ENCODE measurements at places on chromosomes 5 and 9.

DNA sequence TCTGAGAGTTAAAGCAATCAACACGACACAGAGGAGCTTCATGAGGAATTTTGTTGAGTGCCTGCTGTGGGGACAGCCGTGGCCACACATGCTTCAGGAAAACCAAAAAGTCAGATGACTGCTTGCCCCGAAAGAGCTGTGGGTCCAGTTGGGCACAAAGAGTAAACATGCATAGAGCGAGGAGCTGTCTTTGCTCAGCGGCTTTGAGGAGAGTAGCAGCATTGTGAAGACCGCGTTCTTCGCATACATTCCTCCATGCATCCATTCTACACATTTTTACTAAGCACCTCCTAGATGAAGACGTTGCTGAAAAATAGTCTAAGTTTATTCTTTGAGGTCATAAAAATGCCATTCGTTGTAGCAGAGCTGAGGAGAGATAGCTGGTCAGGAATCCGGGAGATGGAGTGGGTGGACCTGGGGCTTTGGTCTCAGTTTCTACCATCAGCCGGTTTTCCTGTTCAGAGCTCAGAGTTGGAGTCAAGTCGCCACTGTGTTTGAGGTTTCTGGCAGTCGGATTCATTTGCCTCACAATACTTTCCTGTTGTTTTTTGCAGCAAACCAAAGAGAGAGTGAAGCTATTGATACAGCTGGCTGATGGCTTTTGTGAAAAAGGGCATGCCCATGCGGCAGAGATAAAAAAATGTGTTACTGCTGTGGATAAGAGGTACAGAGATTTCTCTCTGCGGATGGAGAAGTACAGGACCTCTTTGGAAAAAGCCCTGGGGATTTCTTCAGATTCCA lies 194.5 kb upstream of the OTULINL start:
- no peak for DNase-seq

- DNase-seq, result peak; percentile 82
Measured at GRCh38 chr9:71741926-71742648, 26.2 kb downstream of the CEMIP2 start.

DNA sequence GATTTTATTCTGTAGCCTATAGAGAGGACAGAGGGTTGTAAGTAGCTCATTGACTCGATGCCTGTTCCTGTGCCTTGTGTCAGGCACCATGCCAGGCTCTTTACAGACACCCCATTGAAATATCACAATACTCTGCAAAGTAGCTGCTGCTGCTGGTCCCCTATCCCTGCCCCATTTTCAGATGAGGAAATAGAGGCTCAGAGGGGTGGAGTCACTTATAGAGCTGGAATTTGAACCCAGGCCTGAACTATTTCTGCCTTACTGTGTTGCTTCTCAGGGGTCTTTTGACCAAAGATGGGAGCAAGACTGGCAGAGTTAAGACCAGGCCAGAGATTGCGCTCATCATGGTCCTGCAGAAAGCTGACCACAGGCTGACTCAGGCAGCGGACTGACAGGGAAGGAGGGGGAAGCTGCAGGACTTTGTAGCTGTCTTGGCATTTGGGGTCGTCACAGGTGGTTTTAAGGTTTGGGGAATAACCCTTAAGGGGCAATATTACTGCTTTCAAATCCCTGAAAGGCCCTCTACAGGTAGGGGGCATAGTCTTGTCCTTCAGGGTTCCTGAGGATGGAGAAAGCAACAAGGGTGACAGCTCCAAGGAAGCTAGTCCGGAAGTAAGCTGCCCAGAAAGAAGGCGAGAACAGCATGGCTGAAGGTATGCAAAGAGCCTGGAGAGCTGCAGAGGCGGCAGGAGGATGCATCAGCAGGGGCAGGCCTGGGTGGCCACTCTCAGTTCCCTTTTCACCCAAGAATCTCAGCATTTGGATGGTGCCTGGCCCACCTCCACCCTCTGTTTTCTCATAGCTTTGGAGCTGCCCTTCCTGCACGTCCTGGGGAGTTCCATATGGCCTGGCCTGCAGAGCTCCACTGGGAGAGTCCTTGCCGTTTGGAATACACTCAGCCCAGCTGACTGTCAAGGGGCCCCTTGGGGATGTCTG lies 18.3 kb upstream of the NDST1 start:
- no peak for DNase-seq

DNA sequence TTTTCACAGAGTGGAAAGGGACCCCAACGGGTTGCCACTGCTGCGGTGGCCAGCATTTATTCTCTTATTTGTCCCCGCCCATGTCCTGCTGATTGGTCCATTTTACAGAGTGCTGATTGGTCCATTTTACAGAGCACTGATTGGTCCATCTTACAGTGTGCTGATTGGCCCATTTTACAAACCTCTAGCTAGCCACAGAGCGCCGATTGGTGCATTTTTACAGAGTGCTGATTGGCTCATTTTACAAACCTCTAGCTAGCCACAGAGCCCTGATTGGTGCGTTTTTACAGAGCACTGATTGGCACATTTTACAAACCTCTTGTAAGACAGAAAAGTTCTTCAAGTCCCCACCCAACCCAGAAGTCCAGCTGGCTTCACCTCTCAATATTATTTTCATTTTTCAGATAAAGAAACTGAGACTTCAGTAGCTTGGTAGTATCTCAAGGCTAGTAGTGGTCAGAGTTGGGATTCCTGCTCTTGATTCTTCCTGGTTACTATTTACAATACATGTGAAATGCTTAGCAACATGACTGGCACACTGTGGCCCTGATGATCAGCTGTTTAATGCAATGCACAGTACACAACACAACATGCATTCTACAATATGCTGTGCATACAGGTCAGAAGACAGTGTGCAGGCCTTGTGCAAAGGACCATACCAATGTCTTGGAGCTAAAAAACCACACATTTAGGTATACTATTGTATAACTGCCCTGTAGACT lies 63.6 kb upstream of the BOD1 start:
- no peak for DNase-seq

GRCh38 chr9:71549023-71549422 lies 219.3 kb downstream of the CEMIP2 start:
- no peak for DNase-seq

- DNase-seq, result peak; percentile 92
Measured at GRCh38 chr9:71748280-71748743, 20.0 kb downstream of the CEMIP2 start.

DNA sequence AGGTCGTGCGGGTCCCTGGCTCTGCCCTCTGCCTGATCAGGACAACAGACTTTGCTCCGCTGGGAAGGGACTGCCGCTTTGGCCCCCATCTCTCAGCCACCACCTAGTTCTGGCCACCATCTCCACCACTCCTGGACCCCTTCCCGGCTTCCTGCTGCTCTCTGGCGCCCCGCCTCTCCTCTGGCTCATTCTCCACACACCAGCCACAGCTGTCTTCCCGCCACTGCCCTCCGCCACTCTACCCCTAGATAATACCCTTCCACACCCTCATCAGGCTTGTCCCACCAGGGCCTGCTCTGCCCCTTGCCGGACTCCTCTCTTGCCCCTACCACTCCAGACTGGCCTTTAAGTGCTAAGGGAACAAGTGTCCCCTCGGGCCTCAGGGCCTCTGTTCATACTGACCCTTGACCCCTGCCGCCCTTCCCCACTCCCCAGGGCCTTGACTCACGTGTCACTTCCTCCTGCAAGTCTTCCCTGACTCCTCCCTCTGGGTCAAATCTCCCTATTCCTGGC lies 3.0 kb upstream of the CDX1 start:
- DNase-seq, result peak; percentile 45

DNA sequence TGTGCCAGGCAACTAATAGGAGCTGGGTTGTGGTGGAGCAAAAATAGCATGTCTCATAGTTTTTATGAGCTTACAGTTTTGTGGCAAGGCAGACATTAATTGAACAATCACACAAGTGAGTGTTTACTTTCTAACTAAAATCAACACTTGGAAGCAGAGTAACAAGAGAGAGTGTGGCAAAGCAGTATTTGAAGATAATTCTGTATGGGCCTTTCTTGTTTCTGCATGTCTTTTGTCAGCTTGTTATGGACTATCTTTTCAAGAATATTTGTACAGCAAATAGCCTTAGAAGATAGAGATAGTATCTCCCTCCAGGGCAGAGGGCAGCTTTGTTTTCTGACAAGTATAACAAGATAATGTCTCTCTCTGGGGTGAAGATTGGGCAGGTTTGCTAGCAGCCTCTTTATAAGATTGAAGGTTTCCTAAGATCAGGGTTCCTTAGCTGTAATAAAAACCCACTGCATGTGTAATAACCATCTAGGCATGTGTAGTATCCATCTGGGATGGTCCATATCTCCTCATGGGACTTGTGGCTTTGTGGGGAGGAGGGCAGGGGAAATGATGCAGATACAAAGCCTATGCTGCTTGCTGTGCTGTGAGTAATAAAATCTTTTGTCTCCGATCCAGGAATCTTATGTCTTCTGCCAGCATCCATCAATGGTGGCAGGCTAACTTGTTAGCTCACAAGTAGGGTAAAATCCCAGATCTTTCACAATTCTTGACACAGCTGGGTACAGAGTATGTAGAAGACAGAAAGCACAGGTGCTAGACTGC lies 479.9 kb downstream of the KDM4C start:
- peak; percentile 69 for DNase-seq

GRCh38 chr5:411728-412127 lies 31.2 kb upstream of the EXOC3 start:
- no peak for DNase-seq

DNA sequence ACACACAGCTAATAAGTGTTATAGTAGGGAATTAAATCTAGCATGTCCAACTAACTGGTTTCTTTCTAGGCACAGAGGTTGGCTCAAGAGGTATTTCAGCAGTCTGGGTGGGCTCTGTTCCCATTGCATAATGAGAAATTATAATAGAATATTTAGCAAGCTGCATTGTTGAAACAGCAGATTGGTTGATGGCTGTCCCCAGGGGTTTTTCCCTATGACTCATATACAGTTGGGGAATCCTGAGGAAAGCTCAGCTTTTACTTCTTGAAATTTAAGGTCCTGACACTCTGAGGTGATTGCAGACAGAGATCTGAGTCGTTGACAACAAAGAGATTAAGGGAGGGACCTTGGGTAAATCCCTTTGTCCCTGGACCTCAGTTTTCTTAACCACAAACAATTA lies 38.3 kb upstream of the TNFSF8 start:
- DNase-seq, result peak; percentile 75

GRCh38 chr5:146867996-146868708 lies 10.4 kb downstream of the PPP2R2B start:
- DNase-seq, result no peak

- DNase-seq, result no peak
Measured at GRCh38 chr5:16712178-16712577, 95.4 kb upstream of the RETREG1 start.

GRCh38 chr5:28226407-28226806 lies 1188.0 kb upstream of the CDH9 start:
- DNase-seq, result no peak

DNA sequence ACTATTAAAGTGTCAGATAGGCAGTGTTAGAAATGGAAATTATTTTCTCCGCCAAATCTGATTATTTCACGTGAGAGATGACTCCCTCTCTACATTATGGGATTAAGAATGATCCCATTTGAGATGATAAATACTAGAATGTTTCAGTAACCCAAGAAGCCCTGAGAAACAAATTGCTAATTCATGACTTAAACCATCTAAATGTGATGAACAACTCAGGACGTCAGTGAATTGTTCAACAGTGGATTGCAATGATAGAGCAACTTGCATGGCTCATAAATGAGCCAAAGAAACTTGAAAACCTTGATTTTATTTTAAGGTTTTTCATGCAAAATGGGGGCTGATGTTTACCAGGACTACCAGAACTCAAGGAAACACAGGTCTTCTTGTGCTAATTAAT lies 350.5 kb upstream of the WWC1 start:
- no peak for DNase-seq

DNA sequence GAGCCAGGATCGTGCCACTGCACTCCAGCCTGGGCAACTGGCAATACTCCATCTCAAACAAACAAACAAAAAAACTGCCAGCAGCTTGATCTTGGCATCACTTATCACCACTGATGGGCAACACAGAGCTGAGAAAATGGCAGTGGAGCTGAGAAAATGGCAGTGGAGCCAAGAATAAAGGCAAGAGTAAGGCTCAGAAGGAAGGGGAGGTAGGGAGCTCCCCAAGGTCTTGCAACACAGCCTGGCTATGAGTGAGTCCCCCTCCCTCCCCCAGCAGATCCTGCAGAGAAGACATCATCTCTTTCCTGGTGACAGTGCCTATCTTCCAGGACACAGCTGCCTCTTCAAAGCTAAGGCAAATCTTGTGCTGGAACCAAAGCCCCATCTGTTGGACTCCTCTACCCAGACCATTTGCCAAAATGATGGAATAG lies 70.3 kb downstream of the UGCG start:
- no peak for DNase-seq

DNA sequence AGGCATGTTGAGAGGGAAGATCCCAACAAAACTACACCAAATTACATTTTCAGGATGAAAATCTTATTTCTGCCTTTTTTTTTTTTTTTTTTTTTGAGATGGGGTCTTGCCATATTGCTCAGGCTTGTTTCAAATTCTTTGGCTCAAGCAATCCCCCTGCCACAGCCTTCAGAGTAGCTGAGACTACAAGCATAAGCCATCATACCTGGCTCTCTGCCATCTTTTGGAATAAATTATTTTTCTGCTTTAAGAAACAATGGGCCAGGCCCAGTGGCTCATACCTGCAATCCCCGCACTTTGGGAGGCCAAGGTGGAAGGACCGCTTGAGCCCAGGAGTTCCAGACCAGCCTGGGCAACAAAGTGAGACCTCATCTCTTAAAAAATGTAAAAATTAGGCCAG lies 14.3 kb downstream of the AFF4 start:
- no peak for DNase-seq

All from fibroblast of the aortic adventitia (primary cell).